ENCODE measurements at places on chromosomes 7 and 10. TPM values are rescaled to one million over a fixed set of nuclear protein-coding genes. Genes with fewer than 3 reads are reported as not detected.

Gene CRYGN
- total RNA-seq = 2.3 TPM

Gene ADAP1
- 3.9 TPM for total RNA-seq

Gene MYO3A
- total RNA-seq = not detected

Gene ARHGAP22
- 5.7 TPM for total RNA-seq

Gene MORN4
- 8.3 TPM for total RNA-seq

Gene AKR1C2
- 14.7 TPM for total RNA-seq

Gene NPC1L1
- 0.05 TPM for total RNA-seq

Gene ALOX5
- total RNA-seq = 9.8 TPM

Gene SLC26A5
- total RNA-seq = 0.34 TPM

Gene ZNF786
- 10.9 TPM for total RNA-seq

Gene ACSM6
- not detected for total RNA-seq

Gene HIPK2
- total RNA-seq = 38.4 TPM

Gene PLEKHS1
- total RNA-seq = 0.13 TPM

Gene PDE1C
- total RNA-seq = 19.0 TPM

Gene SLC13A1
- 0.24 TPM for total RNA-seq

Gene PANK1
- 2.6 TPM for total RNA-seq

Gene ABCC2
- total RNA-seq = 0.38 TPM
